Tongue (tissue), 3 donors: ENCODE measurements at places on chromosomes 6 and 20. TPM values are rescaled to one million over a fixed set of nuclear protein-coding genes. Genes with fewer than 3 reads are reported as not detected.

C6orf47 gene
- 20.8 TPM for total RNA-seq

SPO11 gene
- total RNA-seq, result not detected

OR2J3 gene
- not detected for total RNA-seq

FAM83C gene
- total RNA-seq, result 2.2 TPM

LAMP5 gene
- 1.7 TPM for total RNA-seq

SCGN gene
- total RNA-seq, result 0.62 TPM

SLA2 gene
- total RNA-seq, result 0.21 TPM

SLC22A1 gene
- total RNA-seq, result not detected

GSTA2 gene
- not detected for total RNA-seq

THBD gene
- 26.6 TPM for total RNA-seq

GINM1 gene
- total RNA-seq, result 56.1 TPM

MUCL3 gene
- not detected for total RNA-seq

RRAGD gene
- 72.8 TPM for total RNA-seq

SNAP25 gene
- 2.2 TPM for total RNA-seq

RRBP1 gene
- total RNA-seq, result 144 TPM

RUNX2 gene
- total RNA-seq, result 1.7 TPM

TRERF1 gene
- total RNA-seq, result 7.1 TPM
